ENCODE measurements at places on chromosomes 7 and 10. TPM values are rescaled to one million over a fixed set of nuclear protein-coding genes. Genes with fewer than 3 reads are reported as not detected.

The IL15RA gene
- not detected for total RNA-seq

The DENND2A gene
- 26.3 TPM for total RNA-seq

The LRRD1 gene
- 0.11 TPM for total RNA-seq

The PLEKHA8 gene
- 16.3 TPM for total RNA-seq

The GTPBP10 gene
- 20.4 TPM for total RNA-seq

The ACTR1A gene
- 158 TPM for total RNA-seq

The TFPI2 gene
- 0.79 TPM for total RNA-seq

The UBTD1 gene
- 33.8 TPM for total RNA-seq

The CTTNBP2 gene
- total RNA-seq, result 0.43 TPM

The TAS2R5 gene
- 2.6 TPM for total RNA-seq

Measured in placental epithelial cell (primary cell).